ENCODE measurements at places on chromosomes 2 and 18.

DNA sequence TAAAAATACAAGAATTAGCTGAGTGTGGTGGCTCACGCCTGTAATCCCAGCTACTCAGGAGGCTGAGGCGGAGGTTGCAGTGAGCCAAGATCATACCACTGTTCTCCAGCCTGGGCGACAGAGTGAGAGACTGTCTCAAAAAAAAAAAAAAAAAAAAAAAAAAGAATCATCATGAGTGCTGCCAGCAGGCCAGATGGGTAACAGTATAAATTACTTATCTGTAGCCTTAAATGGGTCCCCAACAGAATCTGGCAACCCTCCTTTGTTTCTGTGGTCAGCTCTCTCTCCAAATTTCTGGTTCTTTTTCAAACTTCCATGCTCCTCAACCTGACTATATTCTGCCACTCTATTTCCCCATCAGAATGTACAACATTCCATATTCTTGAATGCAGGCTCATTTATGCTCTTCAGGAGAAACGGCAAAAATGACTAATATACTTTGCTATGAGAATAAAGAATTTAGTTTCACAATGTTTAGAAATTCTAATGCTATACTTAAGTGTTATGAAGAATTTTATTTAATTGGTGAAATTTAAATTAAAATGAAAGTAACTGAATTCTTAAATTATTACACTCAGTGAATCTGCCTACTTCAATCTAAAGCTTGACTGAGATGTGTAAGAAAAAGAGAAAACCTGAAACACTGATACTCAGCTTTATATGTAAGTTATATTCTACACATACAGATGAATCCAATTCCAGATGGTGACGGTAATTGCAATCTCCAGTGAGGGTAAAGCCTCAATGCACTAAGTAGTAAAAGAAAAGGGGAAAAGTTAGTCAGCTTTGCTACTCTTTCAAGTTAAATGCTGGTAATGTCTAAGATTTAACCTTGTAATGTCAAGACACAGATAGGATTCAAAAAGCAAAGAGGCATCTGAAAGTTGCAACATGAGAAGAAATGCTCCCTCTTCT lies 24.8 kb downstream of the LPIN2 start:
- no peak for DNase-seq

DNA sequence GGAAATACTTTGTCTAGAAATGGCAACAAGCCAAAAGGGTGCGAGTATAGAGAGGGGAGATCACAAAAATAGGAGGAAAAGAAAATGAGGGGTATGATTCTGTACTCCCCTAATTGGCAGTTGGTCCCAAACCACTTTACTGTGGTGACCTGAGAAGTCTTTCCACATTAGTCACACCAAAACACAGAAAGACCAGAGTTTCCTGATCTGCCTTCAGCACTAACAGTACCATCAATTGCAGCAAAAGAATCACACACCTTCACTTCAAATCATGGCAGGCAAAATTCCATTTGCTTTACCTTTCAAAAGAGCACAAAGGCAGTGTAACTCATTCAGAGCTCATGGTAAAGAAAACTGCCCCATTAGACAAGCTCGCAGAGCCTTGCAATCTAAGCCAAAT lies 86.8 kb downstream of the ALK start:
- DNase-seq = no peak

DNA sequence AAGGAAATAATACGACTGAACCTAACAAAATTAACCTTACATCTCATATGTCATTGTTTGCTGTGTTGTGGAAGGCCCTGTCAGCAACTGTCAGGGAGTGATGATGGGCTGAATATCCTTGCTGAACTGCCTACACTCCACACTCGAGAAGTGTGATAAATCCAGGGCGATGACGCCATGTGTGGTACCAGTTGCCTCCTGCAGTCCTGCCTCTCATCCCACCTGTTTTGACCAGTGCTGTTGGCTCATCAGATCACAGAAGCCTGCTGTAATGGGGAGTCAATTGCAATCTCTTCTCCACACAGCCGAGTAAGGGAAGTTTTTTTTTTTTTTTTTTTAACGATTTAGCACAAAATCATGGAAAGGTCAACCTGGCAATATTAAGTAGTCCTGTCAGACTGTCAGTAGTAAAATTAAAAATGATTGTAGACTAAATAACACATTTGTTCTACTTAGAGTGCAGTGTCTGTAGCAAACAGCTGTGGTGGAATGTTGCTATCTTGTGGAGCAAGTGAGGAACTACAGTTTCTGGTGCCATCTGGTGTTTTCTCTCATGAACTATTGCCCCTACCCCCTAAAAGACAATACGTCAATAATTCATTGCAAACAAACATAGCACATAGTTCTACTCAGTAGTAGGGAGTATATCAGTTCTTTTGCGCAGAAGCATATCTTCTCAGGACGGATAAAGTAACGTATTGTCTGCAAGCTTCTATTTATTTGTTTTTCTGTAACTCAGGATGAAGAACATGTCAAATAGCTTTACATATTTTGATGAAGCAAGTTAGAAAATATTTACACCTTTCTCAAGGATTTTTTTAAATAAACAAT lies 347.6 kb downstream of the CTNNA2 start:
- DNase-seq = peak; percentile 14

- DNase-seq = no peak
These were observed 247.9 kb downstream of the HDAC4 start for GRCh38 chr2:239152916-239153305.

GRCh38 chr18:67590571-67591141 lies 74.1 kb upstream of the DSEL start:
- no peak for DNase-seq

DNA sequence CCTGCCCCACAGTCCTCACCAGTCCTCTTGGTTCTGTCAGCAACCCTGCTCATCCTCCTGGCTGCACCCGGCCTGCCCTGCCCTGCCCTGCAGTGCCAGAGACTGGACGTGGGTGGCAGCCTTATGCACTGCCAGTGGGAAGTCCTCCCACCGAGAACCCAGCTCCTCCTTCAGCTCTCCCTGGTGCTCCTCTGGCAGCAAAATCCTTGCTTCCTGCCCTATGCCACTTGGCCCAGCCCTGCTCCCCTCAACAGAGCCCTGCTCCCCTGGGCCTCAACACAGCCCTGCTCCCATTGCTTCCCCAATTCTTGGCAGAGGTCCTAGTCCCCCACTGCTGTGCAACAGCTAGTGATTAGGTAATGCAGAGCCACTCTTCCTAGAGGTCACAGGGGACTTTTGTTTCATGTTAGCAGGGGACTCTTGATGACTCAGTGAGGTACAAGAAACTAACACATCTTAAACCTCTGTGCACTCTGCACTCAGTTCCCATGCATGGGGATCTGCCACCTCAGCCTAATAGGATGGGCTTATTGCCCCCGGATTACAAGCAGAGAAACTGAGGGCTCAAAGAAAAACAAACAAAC lies 58.0 kb upstream of the EDAR start:
- no peak for DNase-seq

DNA sequence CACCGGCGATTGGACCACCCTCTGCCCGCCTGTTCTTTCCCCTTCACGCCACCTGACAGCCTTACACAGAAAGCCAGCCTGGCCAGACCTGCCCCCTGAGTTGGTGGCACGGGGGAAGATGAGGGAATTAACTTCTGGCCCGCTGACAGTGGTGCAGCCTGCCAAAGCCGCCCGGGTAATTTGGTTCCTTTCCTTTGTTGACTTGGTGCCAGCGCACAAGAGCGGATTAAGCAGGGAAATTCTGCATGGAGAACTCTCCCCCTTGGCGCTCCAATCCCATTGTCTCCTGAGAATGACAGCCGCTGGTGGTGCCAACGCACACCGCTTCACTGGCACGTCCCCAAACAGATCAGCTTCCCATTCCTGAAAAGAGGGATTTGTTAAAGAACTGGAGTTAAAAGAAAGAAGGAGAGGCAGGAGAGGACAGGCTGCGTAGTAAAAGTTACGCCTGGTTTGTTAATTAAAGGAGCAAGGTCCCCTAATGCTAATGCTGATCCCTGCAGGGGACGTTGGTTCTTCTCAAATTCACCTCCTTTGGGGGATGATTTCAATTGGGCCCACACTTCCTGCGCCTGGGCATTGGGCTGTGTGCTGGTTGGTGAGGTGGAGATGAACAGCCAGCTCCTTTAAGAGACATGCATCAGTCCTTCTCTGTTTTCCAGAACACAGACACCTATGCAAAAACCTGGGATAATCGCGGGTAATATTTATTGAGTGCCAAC lies 286.8 kb downstream of the MYCN start:
- DNase-seq = no peak

GRCh38 chr2:3793249-3793648 lies 89.9 kb downstream of the DCDC2C start:
- DNase-seq = no peak

DNA sequence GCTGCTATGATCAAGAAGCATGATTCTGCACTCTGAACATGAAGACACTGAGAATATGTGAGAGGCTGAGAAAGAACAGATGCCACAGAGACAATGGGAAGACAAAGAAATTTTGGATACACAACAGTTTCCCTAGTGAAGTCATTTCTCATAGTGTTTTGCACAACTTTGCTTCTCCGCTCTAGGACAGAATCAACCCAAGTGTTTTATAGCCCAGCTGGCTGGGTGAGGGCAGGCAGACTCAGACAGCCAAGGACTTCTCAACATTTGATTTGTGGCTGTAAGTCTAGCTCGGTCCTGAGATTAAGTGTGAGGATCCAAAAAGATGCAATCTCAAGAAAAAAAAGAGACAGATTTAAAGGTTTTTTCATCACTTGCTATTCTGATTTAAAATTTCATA lies 536.5 kb upstream of the CRIM1 start:
- no peak for DNase-seq

DNA sequence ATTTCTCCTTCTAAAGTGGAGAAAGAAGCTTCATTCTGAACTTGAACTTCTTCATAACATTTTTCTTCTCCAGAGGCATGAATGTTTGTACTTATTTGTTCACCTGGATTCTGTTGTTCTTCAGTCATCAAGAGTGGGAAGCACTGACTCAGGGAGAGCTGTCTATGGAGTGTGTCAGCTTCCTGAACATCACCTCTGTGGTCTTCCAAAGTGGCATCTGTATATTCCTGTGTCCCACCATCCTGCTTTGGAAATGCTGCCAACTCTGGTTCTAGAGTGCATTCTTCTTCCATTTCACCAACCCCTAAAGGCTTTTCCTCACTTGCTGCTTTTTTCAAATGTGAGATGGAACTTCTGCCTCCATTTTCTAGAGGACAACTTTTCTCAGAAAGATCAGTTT lies 59.5 kb downstream of the TTN start:
- no peak for DNase-seq

GRCh38 chr2:106516436-106516835 lies 29.3 kb downstream of the CD8B2 start:
- no peak for DNase-seq

GRCh38 chr2:8636721-8637636 lies 44.9 kb upstream of the ID2 start:
- DNase-seq = no peak

GRCh38 chr2:9703701-9704221 lies 73.0 kb upstream of the YWHAQ start:
- no peak for DNase-seq

- DNase-seq = no peak
These were observed 130.4 kb upstream of the DSEL start for GRCh38 chr18:67646890-67647289.

GRCh38 chr2:117943013-117943672 lies 70.7 kb downstream of the CCDC93 start:
- DNase-seq = no peak

DNA sequence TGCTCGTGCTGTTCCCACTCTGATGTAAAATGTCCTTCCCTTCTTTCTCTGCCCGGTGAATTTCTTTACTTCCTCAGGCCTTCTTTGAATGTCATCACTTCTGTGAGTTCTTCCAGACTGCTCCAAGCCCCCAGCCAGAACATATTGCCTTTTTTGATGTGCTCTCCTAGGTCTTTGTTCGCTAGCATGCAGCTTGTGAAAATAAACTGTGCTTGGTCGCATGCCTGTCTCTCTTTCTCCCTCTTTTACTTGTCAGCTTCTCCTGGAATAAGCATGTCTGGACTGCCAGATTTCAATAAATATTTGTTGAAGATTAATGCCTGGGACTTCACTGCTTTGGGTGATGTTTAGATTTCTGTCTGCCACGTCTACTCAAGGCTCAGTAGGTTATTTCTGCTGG lies 82.7 kb upstream of the ARHGAP28 start:
- no peak for DNase-seq
